ENCODE measurements at places on chromosomes 3 and 15.

DNA sequence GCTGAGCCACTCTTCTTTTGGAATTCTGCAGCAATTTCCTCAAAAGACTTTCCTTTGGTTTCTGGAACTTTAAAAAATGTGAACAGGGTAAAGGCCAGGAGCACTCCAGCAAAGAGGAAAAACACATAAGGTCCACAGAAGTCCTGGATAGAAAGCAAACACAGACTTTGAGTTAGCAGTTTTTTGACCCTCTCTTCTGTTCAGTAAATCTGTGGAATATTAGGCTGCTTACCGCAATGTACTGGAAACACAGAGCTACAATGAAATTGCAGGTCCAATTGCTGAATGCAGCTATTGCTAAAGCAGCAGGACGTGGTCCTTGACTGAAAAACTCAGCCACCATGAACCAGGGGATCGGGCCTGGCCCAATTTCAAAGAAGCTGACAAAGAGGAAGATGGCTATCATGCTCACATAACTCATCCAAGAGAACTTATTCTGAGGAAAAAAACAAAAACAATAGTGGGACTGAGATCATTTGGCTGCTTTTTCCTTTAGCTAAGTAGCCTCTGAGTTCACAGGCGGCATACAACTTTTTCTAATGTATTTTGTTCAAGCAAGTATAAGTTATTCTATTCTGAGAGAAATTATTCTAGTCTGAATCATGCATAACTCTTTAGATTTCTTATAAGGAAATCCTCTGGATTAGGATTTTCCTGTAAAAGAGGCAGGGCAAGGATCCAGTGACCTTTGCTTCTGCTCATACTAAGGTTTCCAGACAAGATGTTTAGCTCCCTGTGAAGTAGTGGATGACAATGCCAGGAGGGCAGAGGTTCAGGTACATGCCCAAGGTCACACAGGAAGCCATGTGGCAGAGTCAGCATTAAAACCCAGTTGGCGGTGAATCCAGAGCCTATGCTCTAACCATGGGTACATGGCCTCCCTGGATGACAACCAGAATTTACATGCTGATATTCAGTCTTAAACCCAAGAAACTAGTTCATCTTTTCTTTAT, 28.3 kb downstream of the SLC2A2 start:
- DNase-seq, result no peak

DNA sequence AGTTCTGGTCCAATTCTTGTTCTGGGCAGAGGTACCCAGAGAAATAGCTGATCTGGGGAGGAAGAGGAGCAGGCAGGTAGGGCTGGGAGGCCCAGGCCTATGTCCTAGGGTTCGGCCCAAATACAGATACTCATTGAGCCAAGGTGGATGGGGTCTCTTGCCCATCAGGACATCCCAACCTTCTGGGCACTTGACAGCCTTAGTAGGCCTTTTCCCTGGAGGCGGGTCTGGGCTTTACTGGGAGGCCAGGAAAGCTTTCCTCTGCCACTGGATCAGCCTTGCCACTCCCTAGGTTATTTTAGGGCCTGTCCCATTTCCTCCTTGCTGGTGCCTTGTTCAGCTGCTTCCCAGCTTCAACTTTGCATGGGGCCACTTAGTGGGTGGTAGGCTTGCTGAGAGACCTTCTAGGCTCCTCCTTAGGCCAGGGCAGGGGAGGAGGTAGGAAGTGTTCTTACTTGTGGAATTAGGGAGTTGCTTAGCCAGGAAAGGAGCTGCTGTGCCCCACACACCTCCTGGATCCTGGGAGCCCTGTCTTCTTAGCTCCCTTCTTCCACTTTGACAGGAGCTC, 9.7 kb downstream of the TEX264 start:
- no peak for DNase-seq

- DNase-seq, result no peak
Observed at GRCh38 chr15:59185725-59186124, 20.9 kb upstream of the LDHAL6B start.

DNA sequence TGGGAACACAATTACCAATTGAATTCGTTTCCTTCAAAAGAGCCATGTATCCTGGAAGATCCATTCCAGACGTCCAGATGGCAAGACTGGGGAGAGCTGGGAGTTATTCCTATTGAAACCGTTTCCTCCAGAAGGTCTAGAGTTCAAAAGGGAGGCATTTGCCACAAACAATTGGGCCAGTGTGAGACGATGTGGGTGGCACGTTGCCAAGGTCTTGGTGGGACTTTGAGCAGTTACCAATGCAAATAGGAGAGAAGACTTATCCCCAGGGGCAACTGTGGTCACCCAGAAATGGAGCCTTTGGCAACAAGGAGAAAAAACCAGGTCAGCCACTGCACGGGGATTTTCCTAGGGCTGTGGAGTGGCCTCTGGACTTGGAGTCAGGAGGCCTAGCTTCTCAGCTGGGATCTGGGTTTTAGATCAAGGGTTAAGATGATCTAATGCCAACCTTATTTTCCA, 29.6 kb upstream of the TLE3 start:
- no peak for DNase-seq

GRCh38 chr3:17055374-17056276, 170.9 kb downstream of the PLCL2 start:
- peak; percentile 44 for DNase-seq

- no peak for DNase-seq
Observed at GRCh38 chr3:80234706-80235105, 466.9 kb upstream of the ROBO1 start.

DNA sequence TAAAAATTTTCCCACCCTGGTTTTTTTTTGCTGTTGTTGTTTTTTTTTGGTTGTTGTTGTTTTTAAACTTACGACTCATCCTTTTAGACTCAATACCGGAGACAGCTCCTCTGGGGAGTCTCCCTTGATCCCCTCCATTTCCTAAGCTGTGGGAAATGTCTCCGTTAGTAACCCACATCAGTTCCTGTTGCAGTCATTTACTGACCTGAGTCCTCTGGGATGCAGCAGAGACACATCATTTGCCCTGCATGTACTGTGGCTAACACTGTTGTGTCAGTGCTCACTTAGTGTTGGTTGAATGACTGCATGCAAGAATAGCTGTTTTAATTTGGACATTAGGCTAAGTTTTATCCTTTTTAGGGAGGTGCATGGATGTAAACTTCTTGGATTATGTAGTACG, 83.8 kb downstream of the MBNL1 start:
- no peak for DNase-seq

DNA sequence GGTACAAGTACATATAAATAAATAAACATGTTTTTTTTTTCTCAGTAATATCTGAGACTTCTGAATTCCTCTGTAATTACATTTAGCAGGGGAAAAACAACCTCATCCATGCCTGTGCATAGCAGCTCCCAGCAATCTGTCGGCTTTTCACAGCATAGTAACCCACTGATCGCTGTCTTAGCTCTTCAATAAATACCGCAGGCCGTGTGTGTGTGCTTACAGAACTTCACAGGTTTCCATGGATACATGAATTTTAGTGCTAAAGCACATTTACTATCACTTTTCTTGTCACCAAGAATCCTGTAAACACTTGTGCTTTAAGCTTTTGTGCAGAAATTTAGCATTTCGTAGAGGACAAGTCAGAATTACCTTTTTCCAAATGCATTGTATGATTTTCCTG, 4.0 kb upstream of the PLAAT1 start:
- DNase-seq, result no peak

DNA sequence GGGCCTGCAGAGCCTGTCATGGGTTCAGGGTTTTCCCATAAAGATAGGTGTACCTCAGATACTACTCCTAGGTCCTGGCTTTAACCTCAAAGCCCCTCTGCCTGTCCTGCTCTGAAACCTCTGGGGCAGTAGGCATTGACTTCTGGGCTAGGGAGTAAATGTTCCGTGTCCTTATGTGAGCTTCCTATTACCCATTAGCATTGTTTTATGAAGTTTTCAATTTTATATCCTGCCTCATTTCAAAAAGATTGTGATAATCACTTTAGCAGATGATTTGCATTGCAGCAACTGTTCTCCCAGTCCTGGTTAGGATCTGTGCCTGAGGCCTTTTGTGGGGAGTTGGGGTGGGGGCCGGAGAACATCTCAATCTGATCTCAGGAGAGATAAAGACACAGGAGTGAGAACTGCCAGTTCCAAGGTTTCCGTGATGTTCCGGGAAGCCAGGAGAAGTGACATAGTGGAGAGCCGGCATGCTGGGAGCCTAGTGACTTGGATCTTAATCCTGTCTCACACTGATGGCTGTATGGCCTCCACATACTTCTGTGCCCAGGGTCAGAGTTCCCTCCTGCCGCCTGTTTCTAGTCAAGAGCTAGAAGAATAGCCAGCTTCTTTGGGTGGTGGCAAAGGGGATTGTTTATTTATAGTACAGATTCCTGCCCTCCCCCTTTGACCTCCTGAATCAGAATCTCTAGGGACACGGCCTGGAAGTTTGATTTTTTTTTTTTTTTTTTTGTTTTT, 10.6 kb downstream of the TPM1 start:
- DNase-seq, result no peak

DNA sequence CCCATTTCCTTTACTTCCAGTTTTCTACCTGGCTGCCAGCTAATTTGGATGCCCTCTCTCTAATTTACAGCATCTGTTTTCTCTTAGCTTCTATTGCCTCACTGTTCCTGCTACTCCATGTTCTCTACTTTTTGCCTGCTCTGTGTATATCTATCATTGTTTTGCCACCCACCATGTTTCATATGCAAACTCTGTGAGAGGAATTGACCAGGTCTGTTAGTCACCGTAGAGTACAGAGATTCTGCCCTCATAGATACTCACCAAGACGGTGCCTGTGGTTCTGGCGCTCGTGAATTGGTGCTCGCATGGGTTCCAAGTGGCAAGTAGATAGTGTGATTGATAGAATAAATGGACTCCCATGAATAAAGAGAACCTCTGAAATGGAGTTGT, 288.8 kb downstream of the CNTN6 start:
- DNase-seq, result no peak

DNA sequence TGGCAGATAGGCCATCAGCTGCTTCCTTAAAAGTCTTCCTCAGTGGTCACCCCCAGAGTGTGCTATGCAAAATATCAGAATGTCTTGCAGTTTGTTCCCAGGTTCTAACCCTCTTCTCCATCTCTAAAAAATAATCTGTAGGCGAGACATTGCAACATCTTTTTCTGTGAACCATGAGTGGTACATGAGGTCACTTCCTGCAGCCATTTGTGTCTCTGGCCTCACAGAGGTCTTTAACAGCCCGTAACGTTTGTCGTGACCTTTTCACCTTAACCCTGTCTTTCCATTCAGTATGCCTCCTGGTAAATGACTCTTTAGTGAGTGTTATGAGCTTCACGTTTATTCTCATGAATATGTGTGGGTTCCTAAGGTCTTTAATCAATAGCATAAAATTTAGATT, 145.4 kb downstream of the KLHL25 start:
- DNase-seq, result peak; percentile 18

DNA sequence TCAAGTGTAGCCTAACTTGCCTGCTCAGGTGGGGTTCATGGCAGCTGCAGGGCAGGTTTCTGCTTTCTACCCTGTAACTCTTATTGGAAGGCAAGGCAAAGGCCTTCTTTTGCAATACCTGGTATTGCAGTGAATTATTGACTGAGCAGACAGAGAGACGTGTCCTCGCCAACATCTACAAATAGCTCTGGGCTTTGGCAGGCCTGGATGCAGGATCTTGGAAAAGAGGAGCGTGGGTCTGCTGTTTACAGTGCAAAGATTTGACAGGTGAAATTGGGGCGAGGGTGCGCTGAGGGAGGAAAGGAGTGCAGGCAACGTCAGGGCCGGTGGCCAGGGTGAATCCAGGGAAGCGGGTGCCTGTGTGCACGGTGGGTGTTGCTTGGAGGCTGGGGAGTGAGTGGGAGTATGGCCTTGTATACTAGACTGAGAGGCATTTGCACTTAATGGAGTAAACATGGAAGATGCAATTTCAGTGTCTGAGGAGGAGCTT, 44.5 kb downstream of the ST6GAL1 start:
- DNase-seq, result no peak

DNA sequence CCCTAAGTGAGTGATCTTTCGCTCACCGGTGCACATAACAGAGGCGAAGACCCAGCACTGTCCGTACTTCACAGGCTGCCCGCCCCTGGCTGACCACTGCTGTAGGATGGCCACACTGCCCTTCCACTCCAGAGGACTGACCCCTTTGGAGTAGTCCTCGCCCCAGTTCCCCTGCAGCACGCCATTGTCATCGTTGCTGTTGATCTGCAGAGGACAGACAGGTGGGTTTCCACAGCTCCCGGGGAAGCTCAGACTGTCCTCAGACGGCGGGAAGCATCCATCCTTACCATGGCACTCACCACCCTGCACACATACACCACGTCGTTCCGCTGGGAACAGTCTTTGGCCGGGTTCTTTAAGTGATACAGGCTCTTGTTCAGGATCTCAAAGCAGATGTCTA, 20.5 kb upstream of the TGM5 start:
- no peak for DNase-seq

DNA sequence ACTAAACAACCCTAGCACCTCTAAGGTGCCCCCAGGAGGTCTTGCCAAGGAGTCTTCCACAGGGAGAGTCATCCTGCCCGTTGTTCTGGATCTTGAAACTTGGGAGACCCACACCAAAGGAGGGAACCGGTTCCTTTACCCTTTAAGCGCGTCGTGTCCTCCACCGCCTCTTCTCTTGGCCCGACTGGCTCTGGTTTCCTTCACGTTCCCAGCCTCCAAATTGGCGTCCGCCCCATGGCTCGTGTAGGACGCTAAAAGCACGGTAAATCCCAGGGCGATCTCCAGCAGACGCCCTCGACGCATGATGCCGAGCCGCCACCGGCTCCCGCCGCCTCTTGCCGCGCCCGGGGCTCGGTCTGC, 1.1 kb downstream of the FBN1 start:
- peak; percentile 48 for DNase-seq

GRCh38 chr3:16386561-16386960, 121.5 kb downstream of the OXNAD1 start:
- DNase-seq, result no peak

GRCh38 chr3:46393554-46394434, 13.1 kb downstream of the CCR5AS start:
- DNase-seq, result no peak

DNA sequence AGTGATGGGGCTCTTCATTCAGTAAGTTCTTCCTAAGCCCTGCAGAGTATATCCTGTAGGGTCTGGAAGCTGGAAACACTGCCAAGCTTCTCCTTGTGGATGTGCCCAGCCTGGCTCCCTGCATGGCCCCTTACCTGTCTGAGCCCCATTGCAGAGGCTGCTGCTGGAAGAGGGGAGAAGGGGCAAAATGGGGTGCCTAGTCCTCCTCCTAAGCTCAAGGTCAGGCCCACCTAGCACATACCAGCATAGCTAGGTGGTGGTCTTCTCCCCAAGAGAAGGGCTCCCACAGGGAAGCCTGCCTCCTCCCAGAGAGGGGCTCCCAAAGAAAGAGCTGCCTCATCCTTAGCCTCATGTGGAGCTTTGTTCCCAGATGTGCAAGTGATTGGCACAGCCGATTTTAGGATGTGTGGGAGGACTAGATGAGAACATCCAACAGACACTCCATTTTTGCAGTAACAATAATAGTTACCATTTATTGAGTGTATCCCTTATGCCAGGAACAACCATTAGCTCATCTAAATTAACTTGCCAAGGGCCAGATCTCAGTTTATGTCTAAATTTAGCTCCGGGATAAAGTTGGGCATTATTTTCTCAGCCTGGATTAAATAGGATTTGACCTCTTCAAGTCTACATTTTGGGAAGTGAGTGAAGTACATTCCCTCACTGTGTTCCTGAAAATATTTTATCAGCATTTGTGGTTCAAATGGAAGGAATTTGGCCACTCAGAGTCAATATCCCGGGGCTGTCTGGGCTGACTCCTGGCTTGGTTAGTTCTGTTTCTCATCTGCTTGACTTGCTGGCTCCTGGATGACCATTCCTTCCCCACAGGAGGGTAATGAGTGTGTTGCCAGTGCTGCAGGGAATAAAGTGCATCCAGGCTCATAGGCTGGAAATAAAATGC, 291.1 kb upstream of the ROPN1 start:
- DNase-seq, result no peak

- no peak for DNase-seq
Observed at GRCh38 chr3:48238531-48239085, 2.3 kb upstream of the ZNF589 start.

All from GM13977 (cell line).